ENCODE measurements at places on chromosomes 3 and 15.

GRCh38 chr15:98853161-98853560, 154.4 kb downstream of the PGPEP1L start:
- peak; percentile 88 for DNase-seq

- DNase-seq, result peak; percentile 55
These were observed at the start of gene PYGO1 for GRCh38 chr15:55588070-55588814. Gene PYGO1 (minus strand): TSS chr15:55588345. CDS start chr15:55587883, 462 bp downstream.

DNA sequence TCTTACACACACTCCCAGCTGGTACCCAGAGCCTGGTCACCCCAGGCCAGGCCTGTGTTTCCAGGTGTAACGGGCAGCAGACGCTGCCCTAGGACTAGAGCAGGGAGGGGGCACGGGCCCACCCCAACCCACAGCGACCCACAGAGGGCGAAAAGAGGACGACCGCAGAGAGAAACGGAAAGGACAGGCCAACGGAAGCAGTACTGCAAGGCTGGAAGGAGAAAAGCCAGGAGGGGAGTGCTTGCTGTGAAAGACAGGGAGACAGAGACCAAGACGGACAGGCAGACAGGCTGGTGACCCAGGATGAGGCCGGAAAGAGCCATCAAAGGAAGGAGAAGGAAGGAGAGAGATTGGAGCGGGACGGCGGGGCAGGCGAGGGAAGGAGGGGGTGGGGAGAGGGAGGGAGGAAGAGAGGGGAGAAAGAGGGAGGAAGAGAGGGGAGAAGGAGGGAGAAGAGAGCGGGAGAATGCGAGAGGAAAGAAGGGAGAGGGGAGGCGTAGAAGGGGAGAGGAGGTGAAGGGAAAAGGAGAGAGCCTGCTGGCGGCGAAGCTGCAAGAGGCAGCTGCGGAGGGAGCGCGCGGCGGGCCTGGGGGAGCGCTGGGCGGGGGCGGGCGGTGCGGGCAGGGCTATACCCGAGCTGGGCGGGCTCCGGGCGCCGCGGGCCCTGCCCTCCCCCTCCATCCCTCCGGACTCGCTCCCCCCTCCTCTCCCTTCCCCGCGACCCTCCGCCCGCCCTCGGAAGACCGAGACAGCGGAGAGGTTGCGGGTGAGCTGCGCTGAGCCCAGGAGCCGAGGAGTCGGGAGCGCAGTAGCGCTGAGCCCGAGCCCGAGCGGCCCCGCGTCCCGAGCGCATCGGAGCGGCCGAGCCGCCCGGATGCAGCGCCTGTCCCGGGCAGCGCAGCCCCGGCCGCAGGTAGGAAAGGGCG, at the start of gene SLC6A1:
Gene SLC6A1 (plus strand): TSS at position 732 of the 926 bp plus-strand sequence. CDS start 24,464 bp downstream, outside the sequence.
- no peak for DNase-seq

GRCh38 chr15:34841262-34841725, 45.9 kb upstream of the ACTC1 start:
- no peak for DNase-seq

DNA sequence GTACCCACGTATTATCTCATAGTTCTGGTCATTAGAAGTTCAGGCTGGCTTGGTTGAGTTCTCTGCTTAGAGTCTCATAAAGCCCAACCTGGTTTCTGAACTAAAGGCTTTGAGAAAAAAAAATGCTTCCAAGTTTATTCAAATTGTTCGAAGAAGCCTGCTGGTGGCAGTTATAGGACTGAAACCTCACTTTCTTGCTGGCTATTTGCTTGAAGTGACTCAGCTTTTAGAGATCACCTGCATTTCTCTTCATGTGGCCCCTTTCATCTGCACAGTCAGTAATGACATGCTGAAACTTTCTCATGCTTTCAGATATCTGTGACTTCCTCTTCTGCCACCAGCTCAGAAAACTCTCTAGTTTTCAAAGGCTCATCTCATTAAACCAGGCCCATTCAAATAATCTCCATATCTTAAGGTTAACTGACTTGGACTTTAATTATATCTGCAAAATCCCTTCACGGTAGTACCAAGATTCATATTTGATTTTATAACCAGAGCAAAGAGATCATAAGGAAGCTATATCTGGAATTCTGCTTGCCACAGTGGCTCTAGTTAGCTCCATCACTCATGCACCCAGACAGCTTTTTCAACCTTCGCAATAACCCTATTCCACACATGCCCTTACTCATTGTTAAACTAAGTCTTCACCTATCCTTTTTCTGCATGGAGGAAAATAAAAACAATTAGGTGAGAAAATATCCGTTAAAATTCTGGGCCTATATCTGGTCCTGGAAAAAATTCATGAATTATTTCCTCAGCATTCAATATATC, 433.8 kb upstream of the CBLB start:
- peak; percentile 94 for DNase-seq

GRCh38 chr3:11718637-11719405, 75.1 kb upstream of the VGLL4 start:
- peak; percentile 57 for DNase-seq

DNA sequence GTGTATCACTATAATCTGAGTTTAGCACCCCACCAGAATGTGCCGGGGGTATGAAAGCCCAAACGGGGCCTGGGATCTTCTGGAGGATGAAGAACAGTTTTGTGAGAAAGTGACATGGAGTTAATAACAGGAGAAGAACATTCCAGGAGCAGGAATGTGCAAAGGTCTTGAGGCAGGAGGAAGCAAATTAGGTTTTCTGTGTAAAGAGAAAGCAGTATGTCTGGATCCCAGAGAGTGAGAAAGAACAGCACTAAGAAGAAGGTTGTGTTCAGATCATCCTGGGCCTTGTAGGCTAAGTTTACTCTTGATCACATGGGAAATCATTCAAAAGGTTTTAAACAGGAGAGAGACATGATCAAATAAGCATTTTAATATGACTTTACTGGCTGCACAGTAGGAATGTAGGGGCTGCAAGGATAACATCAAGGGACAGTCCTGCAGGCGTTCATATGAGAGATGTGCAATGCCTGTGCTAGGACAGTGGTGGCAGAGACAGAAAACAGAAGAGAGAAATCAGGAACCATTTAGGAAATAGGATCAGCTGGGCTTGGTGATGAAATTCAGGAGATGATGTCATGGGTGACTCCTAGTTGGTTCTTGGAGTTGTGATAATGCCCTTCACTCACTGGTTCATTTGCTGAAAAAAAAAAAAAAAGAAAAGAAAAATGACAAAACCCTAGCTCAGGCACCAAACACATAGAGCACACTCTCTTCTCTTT, 113.5 kb downstream of the TNIK start:
- DNase-seq, result no peak

GRCh38 chr3:90018779-90019178, 911.4 kb downstream of the EPHA3 start:
- DNase-seq, result no peak

DNA sequence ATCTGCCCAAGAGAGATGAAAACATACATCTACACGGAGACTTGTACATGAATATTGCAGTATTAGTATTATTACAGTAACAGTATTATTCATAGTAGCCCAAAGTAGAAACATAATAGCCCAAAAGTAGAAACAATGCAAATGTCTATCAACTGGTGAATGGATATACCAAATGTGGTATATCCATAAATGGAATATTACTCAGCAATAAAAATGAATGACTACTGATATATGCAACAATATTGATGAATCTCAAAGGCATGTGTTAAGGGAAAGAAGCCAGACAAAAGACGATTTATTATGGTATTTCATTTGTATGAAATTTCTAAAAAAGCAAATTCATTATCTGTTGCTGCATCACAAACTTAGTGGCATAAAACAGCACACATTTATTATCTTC, 23.5 kb upstream of the ZNF639 start:
- DNase-seq, result no peak

- DNase-seq, result no peak
These were observed 496.3 kb upstream of the CNTN3 start for GRCh38 chr3:75110741-75111140.

- DNase-seq, result no peak
These were observed 486.0 kb upstream of the TPRG1 start for GRCh38 chr3:188685789-188686188.

- DNase-seq, result no peak
These were observed 11.7 kb downstream of the SHOX2 start for GRCh38 chr3:158094235-158095110.

- no peak for DNase-seq
These were observed 712 bp downstream of the RTF1 start for GRCh38 chr15:41417418-41418195.

DNA sequence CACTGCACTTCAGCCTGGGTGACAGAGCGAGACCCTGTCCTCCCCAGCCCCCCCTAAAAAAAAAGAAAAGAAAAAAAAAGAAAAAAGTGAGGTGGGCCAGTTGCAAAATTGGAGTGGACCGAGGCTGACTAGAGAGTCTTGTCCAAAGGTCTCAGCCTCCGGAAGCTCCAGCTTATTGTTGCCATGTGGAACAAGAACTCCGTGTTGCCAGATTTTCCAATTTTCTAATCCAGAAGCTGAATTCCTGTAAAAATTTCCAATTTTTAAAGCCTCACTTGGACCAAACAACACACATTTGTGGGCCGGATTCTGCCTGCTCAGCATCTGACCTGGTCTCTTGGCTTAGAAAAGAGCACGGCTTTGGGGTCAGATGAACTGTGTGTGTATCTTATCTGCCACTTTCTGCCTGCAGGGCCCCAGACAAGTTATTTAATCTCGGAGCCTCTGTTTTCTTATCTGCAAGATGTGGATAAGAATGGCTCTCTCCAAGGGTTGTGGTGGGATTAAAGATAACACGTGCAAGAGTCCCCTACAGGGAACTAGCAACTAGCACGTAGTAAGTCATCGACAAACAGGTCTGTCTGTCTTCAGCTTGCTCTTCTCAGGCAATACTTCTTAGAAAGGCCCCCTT, 73.7 kb upstream of the TLE3 start:
- no peak for DNase-seq

GRCh38 chr3:128820252-128820839, 59.1 kb upstream of the ACAD9 start:
- no peak for DNase-seq

- DNase-seq, result no peak
These were observed 147.1 kb upstream of the LPP start for GRCh38 chr3:188006726-188007393.

DNA sequence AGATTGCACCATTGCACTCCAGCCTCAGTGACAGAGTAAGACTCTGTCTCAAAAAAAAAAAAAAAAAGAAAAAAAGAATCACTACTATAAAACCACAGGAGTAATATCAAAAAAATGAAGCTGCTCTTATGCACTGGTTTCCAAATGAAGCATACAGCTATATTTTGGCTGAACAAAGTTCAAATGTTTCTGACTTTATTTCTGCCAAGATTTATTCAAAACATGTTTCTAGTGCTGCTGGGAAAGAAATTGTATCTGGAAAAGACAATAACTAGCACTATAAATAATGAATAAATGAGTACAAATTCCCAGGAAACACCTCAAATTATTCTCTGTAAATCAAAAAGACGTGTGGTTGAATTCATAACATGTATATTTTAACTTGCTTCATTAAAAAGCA, 102.5 kb upstream of the MME start:
- no peak for DNase-seq

DNA sequence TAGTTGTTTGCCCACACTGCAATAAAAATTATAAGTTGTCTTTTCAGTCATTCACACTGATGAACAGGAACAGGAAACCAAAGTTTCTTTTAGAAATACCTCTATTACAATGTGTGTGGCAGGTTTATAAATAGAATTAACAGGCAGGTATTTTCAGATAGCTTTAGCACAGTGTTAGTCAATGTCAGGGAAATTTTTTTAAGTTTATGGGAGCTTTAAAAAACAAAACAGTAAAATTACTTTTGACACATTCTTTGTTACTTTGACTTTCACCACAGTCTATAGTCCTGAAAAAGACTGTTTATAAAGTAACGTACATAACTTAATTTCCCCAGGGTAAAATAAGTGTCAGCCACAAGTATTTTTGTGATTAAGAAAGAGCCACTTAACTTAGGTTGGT, 38.1 kb downstream of the SERPINI1 start:
- peak; percentile 85 for DNase-seq

- DNase-seq, result no peak
These were observed 24.0 kb downstream of the PLA2G4B start for GRCh38 chr15:41862515-41863116.

Data from MM.1S (cell line).